CD4-positive, alpha-beta T cell treated with Interleukin-15 for 4 hours (primary cell): ENCODE measurements at places on chromosomes 2 and 18.
A peak's percentile ranks its signal among the peaks of the same experiment; 100 is the strongest.

- DNase-seq, result no peak
These were observed 98.9 kb upstream of the CYP1B1 start for GRCh38 chr2:38174646-38175423.

- no peak for DNase-seq
These were observed 82.6 kb downstream of the MBP start for GRCh38 chr18:77049938-77050337.

DNA sequence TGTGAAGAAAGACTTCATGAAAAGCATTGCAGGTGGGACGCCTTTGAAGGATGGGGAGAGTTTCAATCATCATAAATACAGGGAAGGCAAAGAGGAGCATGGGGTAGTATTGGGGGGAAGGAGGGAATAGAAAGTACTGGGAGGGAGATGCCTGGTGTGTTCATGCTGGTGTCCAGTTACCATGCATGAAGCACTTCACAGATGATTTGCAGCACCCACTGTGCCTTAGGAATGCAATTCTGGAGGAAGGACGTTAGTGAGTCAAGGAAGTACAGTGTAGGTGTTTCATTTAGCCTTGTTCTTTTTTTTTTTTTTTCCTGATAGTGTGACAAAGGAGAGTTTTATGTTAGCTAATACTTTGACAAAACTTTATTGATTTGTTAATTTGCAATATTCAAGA, 36.8 kb downstream of the ADAM23 start:
- DNase-seq, result no peak

GRCh38 chr2:176751314-176752227, 461.0 kb upstream of the HNRNPA3 start:
- DNase-seq, result no peak

DNA sequence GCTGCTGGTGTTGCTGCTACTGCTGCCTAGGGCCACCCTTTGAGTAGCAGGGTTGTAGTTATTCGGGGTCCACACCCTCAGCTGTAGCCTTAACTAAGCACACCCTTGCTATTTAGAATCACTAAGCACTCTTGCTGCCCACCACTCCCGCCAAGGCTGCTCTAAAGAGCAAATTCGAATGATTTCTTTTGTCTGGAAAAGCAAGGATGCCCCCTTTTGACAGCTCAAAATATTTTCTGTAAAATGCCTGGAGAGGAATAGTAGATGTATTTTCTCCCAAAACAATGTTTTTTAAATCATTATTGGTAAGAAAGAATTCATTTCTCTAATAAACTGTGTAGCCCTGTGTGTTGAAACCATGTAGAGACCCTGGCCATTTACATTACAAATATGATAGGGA, 80.8 kb upstream of the PAPOLG start:
- DNase-seq, result no peak

DNA sequence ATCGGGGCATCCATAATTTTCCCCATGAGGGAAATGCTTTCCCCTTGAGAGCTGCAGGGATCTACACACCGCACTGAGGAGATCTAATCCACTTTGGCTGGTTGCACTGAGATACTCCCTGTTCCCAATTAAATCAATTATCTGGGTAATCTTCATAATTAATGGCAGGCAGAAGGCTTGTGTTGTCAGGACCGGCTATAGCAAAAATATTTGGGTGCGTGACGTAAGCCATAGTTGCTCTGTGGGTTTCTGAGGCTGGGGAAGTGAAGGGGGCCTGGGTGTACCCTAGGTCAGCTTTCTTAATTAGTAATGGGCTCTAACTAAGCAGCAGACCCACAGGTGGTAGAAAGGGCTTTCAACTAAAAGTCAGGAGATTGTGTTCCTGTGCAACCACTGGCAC, 62.8 kb upstream of the UPP2 start:
- DNase-seq, result no peak

- no peak for DNase-seq
These were observed 44.0 kb downstream of the GYPC start for GRCh38 chr2:126699716-126700581.

DNA sequence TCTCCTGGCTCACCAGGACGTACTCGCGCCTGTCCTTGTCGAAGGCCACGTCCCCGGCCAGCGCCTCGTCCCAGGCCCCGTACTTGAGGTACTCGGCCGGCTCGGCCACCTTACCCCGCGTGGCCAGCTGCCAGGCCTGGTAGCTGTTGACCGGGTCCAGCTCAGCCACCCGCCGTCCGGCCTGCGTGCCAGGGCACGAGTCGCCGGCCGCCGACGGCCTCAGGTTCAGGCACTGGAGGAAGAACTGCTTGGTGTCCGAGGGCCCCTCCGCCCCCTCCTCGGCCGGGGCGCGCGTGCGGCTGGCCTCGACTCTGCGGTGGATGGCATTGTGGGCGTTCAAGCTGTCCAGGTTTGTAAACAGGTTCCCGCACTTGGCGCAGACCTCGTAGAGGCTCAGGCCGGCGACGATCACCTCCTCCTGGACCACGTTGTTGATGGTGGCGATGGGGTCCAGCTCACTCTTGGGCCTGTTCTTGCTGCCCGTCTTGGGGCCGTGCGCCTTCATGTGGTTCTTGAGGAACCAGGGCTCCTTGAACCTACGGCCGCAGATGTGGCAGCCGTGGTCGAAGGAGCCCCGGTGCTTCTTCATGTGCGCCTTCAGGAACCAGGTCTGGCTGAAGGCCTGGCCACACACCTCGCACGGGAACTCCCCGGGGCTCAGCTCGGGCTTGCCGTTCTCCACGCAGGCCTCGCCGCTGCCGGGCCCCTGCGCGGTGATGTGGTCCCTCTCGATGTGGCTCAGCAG, 53.2 kb downstream of the ZNF516 start:
- DNase-seq, result no peak

GRCh38 chr18:26549263-26550094, 1.1 kb upstream of the KCTD1 start:
- no peak for DNase-seq

DNA sequence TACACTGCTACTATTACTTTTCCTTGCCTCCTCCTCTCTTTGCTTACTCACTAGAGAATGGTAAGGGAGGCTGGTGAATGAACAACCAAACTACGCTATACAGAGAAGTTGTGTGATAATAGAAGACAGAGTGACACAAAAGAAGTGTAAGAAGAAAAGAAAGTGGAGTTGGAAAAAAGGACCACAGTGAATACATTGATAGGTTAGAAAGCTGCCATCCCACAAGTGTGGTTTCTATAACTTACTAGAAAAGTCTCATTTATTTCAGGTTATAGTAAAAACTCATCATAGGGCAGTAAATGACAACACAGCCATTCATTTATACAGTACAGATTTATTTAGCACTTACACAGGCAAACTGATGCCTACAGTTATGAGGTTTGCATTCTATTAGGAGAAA, 77.3 kb downstream of the TTC21B start:
- no peak for DNase-seq

- no peak for DNase-seq
These were observed 74.2 kb upstream of the GALNT3 start for GRCh38 chr2:165868211-165868610.

DNA sequence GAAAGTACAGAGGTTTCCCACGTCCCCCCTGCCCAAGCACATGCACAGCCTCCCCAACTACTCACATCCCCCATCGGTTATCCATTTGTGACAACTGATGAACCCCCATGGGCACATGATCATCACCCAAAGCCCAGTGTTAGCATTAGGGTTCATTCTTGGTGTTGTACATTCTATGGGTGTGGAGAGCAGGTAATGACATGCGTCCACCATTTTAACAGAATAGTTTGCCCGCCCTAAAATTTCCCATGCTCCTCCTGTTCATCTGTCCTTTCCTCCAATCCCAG, 74.3 kb downstream of the LONRF2 start:
- DNase-seq, result no peak

GRCh38 chr2:240480834-240481623, 45.6 kb downstream of the GPC1 start:
- no peak for DNase-seq

DNA sequence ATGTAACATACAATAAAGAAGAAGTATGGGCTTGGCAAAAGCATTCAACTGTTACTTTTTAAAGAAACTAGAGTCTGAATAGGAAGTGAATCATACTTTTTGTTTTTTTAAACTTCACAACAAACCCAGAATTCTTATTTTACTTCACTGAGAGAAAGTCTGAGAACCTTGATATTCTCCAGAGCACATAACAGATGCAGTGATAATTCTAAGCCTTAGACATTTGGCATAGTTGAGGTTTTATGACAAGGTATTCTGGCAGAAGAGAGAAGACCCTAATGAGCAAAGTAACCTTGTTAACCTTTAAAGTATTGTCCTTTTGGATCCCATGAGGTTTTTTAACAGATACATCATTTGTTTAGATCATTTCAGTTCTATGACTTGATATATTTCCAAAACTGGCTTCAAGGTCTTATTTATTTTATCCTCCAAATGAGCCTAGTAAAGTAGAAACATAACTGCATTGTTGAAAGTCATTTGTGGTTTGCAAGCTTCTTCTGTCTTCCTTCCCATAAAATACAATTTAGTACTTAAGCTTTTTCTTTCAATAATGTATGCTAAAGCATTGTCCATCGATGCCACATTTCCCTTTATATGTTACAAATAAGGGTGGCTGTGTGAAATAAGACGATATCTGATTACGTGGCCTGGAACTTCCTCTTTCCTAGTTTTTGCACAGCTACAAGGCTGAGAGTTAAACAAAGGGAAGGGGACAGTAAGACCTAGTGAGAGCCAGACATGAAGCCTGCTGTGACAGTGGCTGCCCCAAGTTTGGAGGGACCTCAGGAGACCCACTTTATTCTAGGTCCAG, 86.1 kb upstream of the ITPRID2 start:
- DNase-seq, result no peak

GRCh38 chr2:160491911-160492371, 1.7 kb downstream of the RBMS1 start:
- peak; percentile 39 for DNase-seq

DNA sequence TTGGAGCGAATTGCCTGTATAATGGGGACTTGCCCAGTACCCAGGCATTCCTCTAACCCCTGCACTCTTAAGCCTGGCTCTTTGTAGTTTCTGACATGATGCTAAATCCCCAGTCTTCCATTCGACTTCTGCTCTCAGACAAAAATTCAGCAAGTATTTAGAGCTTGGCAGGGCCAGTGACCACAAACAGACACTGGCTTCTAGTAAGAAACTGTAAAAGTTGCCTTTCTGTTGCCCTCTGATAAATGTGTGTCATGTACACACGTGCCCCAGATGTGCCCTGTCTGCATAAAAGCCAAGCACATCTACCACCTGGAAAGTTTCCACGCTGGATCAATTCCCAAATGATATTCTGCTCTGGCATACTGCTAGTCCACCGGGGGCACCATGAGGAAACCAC, 18.0 kb downstream of the PAX3 start:
- no peak for DNase-seq

DNA sequence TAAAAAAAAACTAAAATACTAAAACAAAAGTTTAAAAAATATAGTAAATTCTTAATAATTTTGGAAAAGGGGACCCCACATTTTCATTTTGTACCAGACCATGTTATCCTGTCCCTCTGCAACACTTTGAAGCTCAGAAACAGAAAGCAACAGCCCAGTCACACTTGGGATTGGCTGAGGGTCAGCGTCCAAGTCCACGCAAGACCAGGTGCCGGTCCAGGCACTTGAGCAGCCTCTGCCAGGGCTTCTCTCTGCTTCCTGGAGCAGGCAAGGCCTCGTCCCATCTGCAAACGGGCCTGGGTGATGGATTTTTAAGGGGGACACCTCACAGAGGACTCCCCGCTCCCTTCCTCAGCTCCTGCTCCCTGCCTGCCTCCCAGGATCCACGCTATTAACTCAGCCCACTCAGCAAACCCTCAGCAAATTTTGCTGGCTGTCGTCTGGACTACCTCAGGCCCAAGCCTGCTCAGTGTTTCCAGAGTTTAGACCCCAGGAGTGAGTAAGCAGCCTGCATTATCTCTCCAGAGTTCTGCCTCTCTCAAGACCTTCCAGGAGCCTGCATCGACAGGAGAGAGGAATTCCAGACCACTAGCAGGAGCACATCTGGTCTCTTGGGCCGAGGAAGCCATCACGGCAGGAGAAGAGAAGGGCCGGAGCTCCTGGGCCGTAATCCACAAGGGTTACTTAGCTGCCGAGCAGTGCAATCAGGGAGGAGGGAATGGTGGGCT, 88.7 kb upstream of the STPG4 start:
- DNase-seq, result no peak

DNA sequence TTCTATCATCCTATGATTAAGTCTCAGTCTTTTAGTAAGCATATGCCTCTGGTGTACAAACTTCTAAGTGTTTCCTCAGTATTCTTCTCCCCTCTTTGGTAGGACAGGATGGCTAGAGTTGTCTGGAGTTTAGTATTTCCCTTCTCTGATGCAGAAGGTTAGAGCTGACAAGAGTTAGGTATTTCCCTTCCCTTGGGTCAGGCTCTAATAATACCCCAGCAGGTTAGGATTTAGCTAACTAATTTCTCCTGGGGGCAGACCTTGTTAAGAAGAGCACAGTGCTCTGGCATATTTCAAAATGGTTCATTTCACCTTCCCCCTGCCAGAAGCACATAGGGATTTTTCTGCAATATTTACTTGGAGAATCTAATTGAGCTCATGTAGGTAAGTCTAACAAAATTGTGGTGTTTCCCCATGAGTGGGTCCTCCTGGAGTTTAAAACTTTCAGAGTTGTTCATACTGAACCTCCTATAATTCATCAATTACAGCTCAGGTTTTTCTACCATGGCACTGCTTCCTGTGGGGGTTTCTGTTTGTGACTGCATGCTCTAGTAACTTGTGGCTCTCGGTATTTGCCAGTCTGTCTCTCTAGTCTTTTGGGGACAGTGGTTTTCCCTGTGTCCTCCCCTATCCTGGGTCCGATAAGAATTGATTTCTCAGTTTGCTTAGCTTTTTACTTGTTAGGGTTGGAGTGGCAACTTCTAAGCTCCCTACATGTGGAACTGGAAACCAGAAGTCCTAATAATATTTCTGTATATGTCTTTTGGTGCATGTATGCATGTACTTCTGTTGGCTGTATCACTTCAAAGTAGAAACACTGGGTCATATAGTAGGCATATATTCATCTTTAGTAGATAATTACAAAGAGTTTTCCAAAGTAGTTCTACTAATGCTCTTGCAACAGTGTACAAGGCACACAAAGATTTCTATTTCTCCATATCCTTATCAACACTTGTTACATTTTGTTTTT, 77.7 kb downstream of the GDF7 start:
- DNase-seq, result no peak

GRCh38 chr2:65231892-65232477, 4.4 kb downstream of the ACTR2 start:
- peak; percentile 14 for DNase-seq

- DNase-seq, result no peak
These were observed at the start of gene ERBB4 for GRCh38 chr2:212538305-212539071. TSS of gene ERBB4 (minus strand) at chr2:212538802. CDS start at chr2:212538530, 272 bp downstream.

DNA sequence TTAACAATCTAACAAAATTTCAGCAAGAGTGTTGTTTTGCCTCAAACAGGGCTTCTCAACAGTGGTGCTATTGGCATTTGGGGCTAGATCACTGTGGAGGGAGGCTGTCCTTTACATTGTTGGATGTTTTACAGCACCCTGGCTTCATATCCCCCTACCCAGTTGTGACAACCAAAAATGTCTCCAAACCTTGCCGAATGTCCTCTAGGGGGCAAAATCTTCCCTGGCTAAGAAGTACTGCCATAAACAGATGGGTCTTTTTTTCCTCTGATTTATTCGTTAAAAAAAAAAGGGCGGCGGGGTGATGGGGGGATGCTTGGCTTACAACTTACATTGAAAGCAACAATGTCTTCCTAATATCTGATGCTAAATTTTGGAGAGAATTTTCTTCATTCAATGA, 207.6 kb upstream of the CCDC150 start:
- no peak for DNase-seq
